ENCODE measurements at places on chromosomes 4 and X. TPM values are rescaled to one million over a fixed set of nuclear protein-coding genes. Genes with fewer than 3 reads are reported as not detected.
A peak's percentile ranks its signal among the peaks of the same experiment; 100 is the strongest.

TBX22 gene
- not detected for polyA plus RNA-seq

AWAT1 gene
- polyA plus RNA-seq = not detected

NDP gene
- 0.22 TPM for polyA plus RNA-seq

MGAT4D gene
- not detected for polyA plus RNA-seq

DNA sequence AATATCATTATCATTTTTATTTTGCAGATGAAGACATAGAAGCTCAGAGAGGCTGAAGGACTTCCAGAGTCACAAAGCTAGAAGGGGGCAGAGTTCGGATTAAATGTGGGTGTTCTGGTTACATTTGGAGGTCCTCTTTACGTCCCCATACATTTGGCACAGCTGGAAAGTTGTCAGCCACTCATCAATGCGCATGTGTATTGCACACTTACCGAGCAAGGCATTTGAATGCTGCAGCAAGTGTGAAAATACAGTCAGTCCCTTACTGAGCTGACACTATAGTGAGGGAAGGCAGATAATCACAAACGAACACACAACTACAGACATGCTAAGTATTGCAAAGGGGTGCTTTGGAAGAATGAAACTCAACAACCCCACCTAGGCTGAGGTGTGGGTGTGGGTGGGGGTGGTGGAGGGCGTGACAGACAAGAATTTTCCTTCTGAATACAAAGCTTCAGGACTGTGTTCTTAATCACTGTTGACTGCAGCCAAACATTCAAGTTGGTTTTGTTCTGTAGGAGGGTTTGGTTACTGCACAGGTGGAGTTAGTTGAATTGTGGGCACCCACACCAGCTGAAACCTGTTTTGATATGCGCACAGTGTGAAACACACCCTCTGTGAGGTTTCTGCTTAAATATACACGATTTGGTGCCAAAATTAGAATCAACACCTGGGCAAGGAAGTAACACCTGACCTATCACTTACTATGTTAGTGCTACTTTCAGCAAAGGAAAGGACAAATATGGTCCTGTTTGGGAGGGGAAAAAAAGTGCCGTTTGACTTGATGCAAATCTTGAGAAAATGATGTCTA, 72.4 kb downstream of the COQ2 start:
- no peak for DNase-seq

DNA sequence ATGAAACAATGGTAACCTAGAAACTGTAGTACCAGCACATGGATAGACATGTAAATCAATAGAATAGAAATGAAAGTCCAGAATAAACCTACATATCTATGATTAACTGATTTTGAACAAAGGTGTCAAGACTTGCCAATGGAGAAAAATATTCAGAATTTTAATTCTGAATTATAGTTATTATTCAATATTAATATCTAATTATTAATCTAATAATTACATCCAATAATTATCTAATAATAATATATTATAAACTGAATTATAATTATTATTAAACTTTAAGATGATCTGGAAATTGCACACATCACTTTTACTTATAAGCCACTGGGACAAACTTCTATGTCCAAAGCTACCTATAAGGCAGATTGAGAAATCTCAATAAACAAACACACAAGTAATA, 1365.2 kb upstream of the ADGRL3 start:
- no peak for DNase-seq

GRCh38 chr4:172785613-172786012, 383.0 kb upstream of the GALNT7 start:
- DNase-seq = no peak

- DNase-seq = no peak
These were observed 529 bp upstream of the CITED1 start for GRCh38 chrX:72306085-72306801.

- DNase-seq = no peak
These were observed 4.6 kb downstream of the GAB1 start for GRCh38 chr4:143341186-143341755.

DNA sequence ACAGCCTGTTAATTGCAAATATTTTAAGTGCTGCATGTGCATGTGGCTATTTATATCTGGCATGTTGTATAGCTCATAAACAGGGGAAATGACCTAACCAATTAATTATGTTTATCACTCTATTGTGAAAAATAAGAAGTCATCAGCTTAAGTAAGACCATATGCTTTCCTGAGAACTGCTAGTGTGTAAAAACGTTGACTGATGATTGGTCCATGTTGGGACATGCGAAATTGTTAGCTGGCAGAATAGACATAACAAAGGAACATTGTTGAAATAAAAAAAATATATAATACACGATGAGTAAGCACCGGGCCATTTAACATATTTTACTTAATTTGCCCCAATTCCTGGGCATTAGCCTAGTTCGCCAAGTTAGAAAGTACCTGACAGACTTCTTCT, 207.5 kb downstream of the ANK2 start:
- no peak for DNase-seq

DNA sequence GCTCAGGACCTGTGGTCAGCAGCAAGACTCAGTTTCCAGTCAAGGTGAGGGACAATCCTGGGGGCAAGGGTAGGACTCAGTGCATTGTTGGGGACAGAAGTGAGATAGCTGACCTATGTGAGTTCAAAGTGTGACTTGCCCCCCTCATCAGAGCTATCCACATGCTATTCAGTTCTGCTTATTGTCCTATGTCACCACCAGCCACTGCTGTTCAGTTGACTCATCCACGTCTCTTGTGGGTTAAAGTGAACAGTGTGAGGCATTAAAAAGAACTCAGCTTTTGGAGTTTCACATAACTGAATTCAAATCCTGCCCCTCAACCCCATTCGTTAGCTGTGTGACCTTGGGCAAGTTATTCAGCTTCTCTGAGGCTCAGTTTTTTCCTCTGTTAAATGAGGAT, 4.4 kb upstream of the APLN start:
- no peak for DNase-seq

DNA sequence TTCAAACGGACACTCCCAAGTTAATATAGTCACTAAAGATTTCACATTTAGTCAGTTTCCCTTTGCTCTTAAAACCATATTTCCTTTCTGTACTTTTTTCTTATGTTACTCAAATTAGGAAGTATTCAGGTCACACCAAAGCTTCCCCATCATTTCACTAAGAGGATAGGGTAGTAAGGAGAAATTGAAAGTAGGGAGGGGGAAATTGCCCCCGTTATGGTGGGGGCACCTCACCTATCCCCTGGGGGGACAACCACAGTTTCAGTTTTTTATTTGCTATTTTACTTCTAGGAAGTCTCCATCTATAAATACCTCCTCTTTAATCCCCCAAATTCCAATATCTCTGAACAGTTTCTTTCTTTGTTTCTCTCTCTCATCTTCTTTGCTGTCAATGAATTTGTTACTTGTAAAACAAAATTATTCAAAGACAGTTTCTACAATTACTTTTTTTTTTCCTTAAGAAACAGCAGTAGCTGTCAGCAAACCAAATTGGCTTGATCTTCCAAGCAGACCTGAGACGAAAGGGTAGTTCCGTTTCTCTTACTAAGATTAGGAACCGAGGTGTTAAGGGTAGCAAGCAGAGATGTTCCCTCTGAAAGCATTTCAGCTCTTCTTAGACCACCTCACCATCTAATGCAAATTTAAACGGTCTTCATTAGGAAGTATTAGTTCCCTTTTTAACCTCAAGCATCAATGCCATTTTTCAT, 160.2 kb upstream of the KLF3 start:
- no peak for DNase-seq

- DNase-seq = no peak
These were observed 204.4 kb upstream of the MAMLD1 start for GRCh38 chrX:150158554-150159332.

GRCh38 chr4:79621061-79621460, 213.0 kb upstream of the GK2 start:
- no peak for DNase-seq

GRCh38 chr4:6783111-6783981, 819 bp downstream of the KIAA0232 start:
- peak; percentile 38 for DNase-seq

DNA sequence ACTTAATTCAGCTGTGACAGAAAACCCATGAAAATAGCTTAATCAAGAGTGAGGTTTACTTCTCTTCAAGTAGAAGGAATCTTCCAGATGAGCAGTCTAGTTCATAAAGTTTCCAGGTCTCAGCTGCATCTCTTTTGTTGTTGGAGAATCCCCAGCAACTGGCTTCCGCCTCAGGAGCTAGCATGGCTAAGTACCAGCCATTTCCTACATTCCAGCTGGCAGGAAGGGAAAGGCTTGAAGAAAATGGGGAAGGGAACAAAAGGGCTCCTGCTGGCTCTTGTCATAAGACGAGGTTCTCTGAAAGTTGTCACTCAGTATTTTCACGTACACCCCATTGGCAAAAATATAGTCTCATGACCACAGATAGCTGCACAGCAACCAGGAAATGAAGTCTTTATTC, 27.3 kb upstream of the TRIM2 start:
- DNase-seq = no peak

- DNase-seq = no peak
These were observed 18.8 kb upstream of the YTHDC1 start for GRCh38 chr4:68368691-68369131.
